RPMI7951 (cell line): ENCODE measurements at places on chromosomes 5 and 9. TPM values are rescaled to one million over a fixed set of nuclear protein-coding genes. Genes with fewer than 3 reads are reported as not detected.
A peak's percentile ranks its signal among the peaks of the same experiment; 100 is the strongest.

DNA sequence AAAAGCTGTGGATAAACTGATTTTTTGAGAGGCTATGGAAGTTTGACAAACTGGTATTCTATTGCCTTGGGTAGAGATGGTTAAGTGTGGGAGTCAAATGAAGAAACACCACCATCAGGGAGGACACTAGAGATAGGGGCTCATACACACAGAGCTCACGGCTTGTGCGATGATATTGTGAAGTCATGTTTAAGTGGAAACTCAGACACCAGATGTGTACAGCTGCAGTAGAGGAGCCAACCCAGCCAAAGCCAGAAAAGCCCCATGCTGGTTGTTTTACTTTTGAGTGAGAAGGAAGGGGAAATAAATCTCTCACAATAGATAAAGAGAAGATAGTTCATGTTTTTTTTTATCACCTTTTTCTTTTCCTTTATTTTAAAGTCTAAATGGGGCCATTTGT lies 377.7 kb downstream of the DMRT2 start:
- no peak for DNase-seq

DNA sequence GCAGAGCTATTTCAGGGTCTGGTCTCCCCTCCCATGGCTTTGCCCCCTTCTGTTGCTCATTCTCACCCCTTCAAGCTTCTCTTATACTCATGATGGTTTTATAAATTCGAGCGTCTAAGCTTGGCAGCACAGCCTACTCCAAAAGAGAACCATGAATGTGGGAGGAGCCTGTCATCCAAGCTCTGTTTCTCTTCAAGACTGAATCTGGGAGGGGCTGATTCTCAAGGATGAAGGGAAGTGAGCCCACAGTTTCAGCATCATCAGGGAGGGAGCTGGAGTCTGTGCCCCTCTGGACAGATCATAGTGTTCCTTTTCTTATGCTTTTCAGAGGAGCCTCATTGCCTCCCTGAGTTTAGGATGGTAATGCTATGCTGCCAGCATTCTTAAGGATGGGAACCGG lies 168.6 kb downstream of the CFAP90 start:
- no peak for DNase-seq

DNA sequence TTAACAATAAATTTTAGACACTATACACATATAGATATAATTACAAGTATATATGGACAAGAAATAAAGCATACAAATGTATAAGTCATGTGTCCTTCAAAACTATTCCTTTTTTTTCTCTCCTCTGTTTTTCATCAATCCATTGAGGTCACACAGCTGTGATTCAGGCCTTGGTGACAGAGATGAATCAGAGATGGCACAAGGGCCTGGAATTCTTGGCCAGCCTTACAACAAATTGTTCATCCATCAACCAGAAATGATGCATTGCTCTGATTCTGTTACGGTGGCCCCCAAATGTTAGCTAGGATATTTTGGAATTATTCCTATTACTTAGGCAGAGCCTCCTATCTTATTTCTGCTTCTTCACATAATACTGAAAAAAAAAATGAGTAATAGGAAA lies 108.7 kb upstream of the MPDZ start:
- DNase-seq = no peak

GRCh38 chr9:2016408-2017330 lies 1.5 kb downstream of the SMARCA2 start:
- peak; percentile 76 for DNase-seq

DNA sequence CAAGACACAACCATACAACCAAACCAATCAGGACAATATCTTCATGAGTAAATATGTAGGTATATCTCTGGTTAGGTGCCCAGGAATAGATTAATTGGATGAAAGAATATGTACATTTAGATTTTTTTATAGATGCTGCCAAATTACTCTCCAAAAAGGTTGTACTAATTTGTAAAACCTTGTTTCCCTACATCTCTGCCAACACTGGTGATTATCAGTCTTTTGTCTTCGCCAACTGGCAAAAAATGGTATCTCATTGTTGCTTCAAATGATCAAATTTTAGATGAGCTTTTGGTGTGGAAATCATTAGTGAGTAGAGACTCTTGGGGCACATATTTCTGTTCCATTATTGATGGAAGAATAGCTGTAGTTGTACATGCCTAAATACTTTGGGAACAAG lies 90.7 kb upstream of the ELL2 start:
- DNase-seq = no peak

The DEPDC1B gene
- total RNA-seq = 24.0 and 28.5 TPM in 2 replicates
